Fibroblast of skin of scalp (primary cell): ENCODE measurements at places on chromosomes 4 and X.

DNA sequence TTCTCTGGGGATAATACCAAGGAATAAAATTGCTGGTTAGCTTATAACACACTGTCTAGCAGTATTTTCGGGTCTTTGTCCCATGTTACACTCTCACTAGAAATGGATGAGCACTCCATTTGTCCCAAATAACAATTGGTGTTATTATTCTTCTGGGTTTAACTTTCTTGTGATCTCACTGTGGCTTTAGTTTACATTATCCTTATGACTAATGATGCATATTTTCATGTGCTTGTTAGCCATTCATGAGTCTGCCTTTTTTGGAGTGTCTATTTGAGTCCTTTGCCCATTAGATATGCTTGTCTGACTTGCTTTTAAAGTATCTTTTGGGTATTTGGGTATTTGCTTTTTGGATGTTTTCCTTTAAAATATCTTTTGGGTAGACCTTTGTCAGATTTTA, 372.9 kb upstream of the TENM3 start:
- peak; percentile 71 for DNase-seq

- DNase-seq = no peak
These were observed 27.7 kb downstream of the UTP14A start for GRCh38 chrX:129933700-129934099.

- DNase-seq = no peak
These were observed 2.0 kb upstream of the SYP start for GRCh38 chrX:49202022-49202421.

GRCh38 chrX:140507223-140507981, 2.5 kb upstream of the SOX3 start:
- no peak for DNase-seq

- no peak for DNase-seq
These were observed 716 bp downstream of the FHIP1A start for GRCh38 chr4:151409470-151410313.

GRCh38 chr4:147723326-147723725, 8.6 kb upstream of the ARHGAP10 start:
- peak; percentile 73 for DNase-seq

- DNase-seq = no peak
These were observed 7.7 kb downstream of the CCNQ start for GRCh38 chrX:153590961-153591956.

- no peak for DNase-seq
These were observed 24.1 kb downstream of the CCDC149 start for GRCh38 chr4:24888475-24889344.

DNA sequence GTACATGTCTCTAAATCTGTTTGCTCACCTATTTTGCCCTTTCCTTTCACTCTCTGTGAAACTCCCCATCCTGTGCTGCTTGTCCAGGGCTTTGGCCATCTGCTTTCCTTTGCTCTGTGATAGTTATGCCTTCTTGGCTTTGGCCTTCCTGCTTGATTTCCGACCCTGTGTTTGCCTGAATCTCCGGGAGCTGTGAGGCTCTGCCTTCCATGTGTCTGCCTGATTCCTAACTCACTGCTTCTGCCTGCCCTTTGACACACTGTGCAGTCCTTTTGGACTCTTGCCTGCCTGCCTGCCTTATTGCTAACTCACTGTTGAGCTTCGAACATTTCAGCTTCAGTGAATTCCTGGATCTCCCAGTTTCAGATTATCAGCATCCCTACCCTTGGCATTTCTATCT, 143.1 kb downstream of the C4orf33 start:
- DNase-seq = peak; percentile 18
